Ascending aorta (tissue), 2 donors: ENCODE measurements at places on chromosomes 13 and 19.

DNA sequence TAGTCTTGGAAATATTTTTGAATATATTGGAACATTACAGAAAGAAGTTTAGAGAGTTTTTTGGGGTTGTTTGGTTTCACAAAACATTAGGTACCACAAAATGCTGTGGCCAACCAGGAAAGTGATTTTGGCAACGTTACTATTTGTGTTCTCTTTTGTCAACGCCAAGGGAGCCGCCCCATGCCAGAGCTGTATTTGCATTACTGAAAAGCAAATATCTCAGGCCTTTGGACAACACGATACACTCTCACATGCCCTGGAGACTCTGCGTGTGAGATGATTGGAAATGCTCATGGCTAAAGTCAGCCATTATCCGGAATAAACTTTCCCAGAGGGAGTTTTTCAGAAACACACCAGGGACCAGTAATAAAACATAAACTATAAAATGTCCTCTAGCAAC, 324.6 kb downstream of the SHISA2 start:
- H3K4me1 ChIP-seq = no peaks in the 10 kb centered on the region
- no peak for DNase-seq

GRCh38 chr19:45100846-45101252, 7.9 kb downstream of the PPP1R37 start:
- H3K4me1 ChIP-seq = peaks cover 6% of the 10 kb centered on the region
- H3K4me3 ChIP-seq = no peak overlapping the region
- no peak for DNase-seq
- no peaks in the 10 kb centered on the region for H3K27me3 ChIP-seq
- no peak overlapping the region for H3K27ac ChIP-seq

- H3K27me3 ChIP-seq = no peaks in the 10 kb centered on the region
- no peak overlapping the region for H3K4me3 ChIP-seq
- DNase-seq = no peak
- H3K36me3 ChIP-seq = no peaks in the 10 kb centered on the region
These were observed 542.3 kb upstream of the ATXN8OS start for GRCh38 chr13:69565334-69565733.

GRCh38 chr13:82747291-82747690, 1135.0 kb downstream of the SLITRK1 start:
- peaks cover 15% of the 10 kb centered on the region for H3K4me1 ChIP-seq
- no peak for DNase-seq
- H3K27ac ChIP-seq = no peak overlapping the region
- no peaks in the 10 kb centered on the region for H3K27me3 ChIP-seq

GRCh38 chr19:38378866-38379265, 4.5 kb downstream of the PSMD8 start:
- peaks cover 9% of the 10 kb centered on the region for H3K4me1 ChIP-seq
- H3K36me3 ChIP-seq = peaks cover 65% of the 10 kb centered on the region
- H3K27me3 ChIP-seq = no peaks in the 10 kb centered on the region
- DNase-seq = no peak
- H3K27ac ChIP-seq = no peak overlapping the region
- no peak overlapping the region for H3K4me3 ChIP-seq

- H3K4me3 ChIP-seq = no peak overlapping the region
- DNase-seq = no peak
- H3K27me3 ChIP-seq = no peaks in the 10 kb centered on the region
- peaks cover 65% of the 10 kb centered on the region for H3K36me3 ChIP-seq
- no peaks in the 10 kb centered on the region for H3K4me1 ChIP-seq
These were observed 22.5 kb downstream of the SAFB start for GRCh38 chr19:5645409-5645808.

GRCh38 chr13:24894972-24895300, 131.0 kb downstream of the RNF17 start:
- H3K4me1 ChIP-seq = no peaks in the 10 kb centered on the region
- peaks cover 25% of the 10 kb centered on the region for H3K36me3 ChIP-seq
- no peaks in the 10 kb centered on the region for H3K27me3 ChIP-seq
- no peak overlapping the region for H3K27ac ChIP-seq
